ENCODE measurements at places on chromosomes 2 and 18.

DNA sequence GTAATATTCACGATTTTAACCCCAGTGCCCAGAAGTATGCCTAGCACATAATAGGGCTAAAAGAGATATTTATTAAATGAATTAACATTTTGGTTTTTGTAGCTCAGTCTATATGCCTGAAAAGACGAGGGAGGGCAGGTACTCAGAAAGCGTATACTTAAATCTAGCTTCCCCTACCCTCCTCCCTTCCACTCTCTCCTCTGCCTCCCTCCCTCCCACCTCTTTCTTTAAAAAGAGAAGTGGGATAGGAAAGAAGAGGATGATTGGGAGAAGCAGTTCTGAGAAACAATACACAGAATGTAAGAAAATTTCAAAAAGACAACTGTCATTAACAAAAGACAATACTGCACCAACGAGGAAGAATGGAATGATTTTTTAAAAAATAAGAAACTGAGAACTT lies 39.8 kb downstream of the CHMP3 start:
- DNase-seq: no peak

- DNase-seq: no peak
These were observed 17.3 kb downstream of the ZBTB7C start for GRCh38 chr18:48391868-48392267.

DNA sequence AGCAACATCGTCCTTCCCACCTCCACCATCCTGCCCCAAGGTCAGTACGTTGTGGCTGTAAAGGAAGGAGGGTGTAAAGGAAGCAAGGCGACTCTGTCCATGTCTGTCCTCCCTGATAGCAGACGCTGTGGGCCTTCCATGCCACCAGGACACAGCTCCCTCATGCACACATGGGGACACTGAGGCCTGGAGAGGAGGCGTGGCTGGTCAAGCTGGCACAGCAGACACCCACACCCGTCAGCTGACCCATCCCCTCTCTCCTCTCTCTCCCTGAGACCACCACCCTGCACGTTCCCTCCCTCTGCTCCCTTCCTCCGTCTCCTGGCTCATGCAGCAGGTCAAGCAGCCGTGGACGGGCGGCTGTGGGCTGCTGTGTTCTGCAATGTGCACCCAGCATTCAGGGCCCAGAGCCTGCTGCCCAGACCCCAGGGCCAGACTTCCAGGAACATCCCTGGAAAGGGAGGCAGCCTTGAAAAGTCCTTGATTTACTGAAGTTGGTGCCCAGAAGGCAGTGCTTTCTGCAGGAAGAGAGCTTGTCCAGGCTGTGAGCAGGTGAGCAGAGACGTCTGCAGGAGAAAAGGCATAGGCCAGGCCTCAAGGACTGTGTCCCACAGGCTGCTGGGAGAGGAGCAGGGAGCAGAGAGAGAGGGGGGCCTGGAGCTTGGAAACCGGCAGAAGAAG lies 133.6 kb downstream of the DDX1 start:
- DNase-seq: no peak

- no peak for DNase-seq
These were observed 18.9 kb downstream of the SMAD7 start for GRCh38 chr18:48931680-48932461.

DNA sequence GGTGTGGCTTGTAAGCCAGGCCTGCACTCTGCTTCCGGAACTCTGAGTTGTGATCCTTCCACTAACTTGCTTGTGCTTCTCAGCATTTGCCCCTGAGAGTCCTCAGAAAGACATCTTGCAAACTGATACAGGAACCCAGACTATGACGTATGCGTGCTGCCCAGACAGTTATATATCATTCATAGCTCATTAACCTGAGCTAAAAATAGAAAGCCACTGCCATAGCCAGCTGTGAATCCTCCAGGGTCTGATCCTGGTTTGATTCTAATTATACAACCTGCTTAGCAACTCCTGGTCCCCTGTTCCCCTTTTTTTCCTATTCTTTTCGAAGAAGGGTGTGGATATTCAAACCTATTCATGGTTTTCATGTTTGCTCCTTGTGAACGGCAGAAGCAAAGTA lies 63.7 kb downstream of the MARCHF4 start:
- DNase-seq: no peak

DNA sequence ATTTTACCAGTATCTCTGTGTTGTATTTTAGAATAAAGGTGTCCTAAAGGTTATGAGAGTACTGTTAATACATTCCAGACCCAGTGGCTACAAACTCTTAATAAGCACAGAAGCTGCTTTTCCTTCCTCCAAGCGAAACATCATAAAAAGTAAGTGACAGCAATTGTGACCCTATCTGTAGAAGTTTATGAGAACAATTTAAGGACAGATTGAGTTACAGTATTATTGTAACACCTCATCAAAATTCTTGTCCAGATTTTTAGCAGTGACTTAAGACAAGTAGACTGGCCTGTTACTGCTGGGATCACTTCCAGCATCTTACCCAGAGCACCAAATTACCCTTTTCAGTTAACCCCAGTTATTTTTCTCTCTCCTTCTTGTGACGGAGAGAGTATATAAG lies 154.6 kb downstream of the ERBB4 start:
- no peak for DNase-seq

DNA sequence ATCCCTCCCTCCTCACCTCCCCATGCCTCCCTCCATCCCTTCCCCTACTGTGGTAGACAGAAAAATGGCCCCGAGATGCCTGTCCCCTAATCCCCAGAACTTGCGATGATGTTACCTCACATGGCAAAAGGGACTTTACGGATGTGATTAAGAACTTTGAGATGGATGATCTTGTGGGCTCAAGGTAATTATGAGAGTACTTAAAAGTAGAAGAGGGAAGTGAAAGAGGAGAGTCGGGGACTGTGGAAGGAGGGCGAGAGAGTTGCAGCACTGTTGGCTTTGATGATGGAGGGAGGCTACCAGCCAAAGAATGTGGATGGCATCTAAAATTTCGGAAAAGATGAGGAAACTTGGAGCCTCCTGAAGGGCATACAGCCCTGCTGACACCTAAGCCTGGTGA lies 66.5 kb downstream of the AGAP1 start:
- no peak for DNase-seq

Measured in inflammatory macrophage (primary cell).